ENCODE measurements at places on chromosomes 7 and 10. TPM values are rescaled to one million over a fixed set of nuclear protein-coding genes. Genes with fewer than 3 reads are reported as not detected.

Gene TEX47
- total RNA-seq, result not detected

Gene TCF7L2
- 15.5 TPM for total RNA-seq

Gene SLC25A40
- total RNA-seq, result 11.2 TPM

Gene FOXI2
- total RNA-seq, result not detected

Gene GPR15LG
- total RNA-seq, result not detected

Gene RSPH10B
- total RNA-seq, result 0.05 TPM

Gene HOXA4
- 6.8 TPM for total RNA-seq

Gene CASP2
- total RNA-seq, result 19.7 TPM

Gene MMD2
- not detected for total RNA-seq

Gene ZRANB1
- 12.3 TPM for total RNA-seq

Gene ANXA7
- 76.1 TPM for total RNA-seq
